ENCODE measurements at places on chromosomes 5 and 9.

DNA sequence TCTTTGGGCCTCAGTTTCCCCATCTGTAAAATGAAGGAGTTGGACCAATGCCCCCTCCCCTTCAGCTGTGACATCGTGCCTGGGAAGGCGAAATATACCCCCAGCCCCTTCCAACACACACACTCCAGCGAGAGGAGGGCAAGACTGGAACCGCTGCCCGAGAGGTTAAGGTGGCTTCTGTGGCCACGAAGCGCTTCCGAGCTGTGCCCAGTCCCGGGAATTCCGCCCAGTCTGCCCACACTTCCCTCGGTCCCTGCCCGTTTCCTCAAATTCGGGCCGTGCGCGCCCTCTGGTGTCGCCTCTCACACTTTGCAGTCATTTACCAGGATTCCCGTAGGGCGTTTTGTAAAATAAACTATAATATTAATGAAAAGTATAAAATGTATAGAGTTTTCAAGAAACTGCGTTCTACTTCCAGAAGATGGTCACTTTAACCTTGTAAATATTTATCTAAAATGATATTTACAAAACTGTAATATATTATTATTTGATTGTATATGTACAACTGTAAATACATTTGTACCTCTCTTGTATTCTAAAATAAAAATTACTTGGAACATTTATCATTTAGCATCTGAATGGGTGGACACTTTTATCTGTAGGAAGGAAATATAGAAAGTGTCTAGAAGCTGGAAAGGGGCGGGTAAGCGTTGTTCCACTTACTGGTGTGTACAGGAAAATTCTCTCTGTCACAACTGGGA lies 11.0 kb upstream of the EXOSC2 start:
- peak; percentile 50 for DNase-seq

- DNase-seq = no peak
Observed at GRCh38 chr5:20088361-20088760, 100.4 kb upstream of the CDH18 start.

DNA sequence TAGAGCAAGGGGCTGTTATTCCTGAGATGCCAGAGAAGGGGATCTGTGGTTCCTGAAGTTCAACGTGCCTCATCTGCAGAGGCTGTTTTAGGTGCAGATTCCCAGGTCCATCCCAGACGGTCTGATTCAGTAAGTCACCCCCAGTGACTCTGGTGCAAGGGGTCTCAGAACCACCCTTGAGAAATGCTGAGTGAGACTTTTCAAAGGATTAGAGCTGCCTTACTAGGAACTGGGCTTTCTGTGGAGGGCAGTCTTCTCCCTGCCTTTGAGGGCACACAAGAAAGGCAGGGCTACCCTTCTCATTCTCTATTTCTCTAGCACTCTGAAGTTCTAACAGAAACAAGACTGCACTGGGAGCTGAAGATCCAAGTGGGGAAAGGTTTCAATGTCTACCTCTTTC lies 66.5 kb downstream of the FAM114A2 start:
- no peak for DNase-seq

- no peak for DNase-seq
Observed at GRCh38 chr5:94082405-94082804, 341.0 kb upstream of the POU5F2 start.

DNA sequence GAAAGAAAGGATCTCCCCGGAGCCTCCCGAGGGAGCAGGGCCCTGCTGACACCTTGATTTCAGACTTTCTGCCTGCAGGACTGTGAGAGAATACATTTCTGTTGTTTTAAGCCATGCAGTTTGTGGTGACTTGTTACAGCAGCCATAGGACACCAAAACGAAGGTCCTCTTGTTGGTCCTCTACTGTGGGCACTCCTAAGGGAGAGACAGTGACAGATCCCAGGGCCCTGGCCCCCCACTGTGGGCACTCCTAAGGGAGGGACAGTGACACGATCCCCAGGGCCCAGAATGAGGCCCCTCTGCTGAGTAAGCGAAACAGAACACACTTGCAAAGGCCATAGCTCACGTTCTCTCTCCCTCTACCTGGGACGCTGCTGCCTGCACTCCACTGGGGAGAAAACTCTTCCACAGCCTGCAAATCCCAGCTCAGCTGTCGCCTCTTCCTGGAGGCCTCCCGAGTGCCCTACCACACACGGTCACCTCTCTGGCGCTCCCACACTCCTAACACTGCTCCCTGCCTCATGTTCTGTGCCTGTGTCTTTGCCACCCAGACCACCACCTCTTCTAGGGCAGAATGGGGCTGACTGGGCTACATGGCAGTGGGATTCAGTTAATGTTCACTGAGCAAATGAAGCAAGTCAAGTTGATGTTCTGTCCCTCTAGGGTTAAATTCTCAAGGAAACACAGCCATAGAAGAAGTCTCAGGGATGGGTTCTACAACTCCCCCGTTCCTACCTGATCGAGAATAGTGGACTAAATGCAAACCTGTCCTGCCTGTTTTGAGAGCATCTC lies 23.8 kb downstream of the ANKS6 start:
- DNase-seq = no peak

DNA sequence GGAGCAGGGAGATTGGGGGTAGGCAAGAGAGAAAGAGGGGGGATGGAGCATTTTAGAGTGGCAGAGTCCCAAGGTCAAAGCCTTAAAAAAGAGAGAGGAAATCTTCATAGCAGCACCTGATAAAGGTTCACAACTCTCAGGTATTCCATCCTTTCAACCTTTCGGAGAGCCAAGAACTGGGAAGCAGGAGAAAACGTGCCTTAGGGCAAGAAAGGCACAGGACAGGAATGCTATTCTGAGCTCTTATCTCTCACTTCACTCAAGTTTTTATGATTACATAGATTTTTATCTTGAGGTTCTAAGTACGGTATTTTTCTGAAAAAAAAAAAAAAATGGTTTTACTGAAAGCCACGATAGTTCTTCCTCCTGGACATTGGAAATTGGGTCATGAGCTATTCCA lies 34.5 kb upstream of the SMAD5 start:
- DNase-seq = no peak

GRCh38 chr5:79143684-79144379 lies 32.2 kb downstream of the BHMT start:
- no peak for DNase-seq

- no peak for DNase-seq
Observed at GRCh38 chr5:111197523-111197922, 26.7 kb upstream of the CAMK4 start.

- DNase-seq = no peak
Observed at GRCh38 chr5:122844910-122845228, 544 bp upstream of the SNX24 start.

- no peak for DNase-seq
Observed at GRCh38 chr5:80141147-80141671, 106.1 kb downstream of the THBS4 start.

DNA sequence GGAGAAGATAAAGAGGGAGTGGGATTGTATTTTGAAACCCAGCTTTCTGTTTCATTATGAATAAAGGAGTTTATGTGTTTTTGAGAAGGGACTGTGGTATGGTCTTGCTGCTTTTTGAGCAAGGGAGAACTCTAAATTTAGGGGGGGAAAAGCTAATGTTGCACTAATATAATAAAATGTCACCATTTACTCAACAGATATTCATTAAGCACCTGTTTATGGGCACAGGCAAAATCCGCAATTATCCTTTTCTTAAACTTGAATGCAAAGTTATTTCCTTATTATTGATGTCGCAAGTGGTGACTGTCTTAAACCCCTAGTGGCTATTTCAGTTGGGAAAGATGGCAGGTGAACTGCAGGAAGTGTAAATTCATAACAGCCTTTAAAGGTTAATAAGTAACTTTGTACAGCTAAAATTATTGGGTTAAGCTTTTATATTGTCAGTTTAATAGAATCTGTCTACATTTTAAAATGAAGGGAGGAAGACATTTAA lies 1.5 kb downstream of the CDC42SE2 start:
- DNase-seq = no peak

DNA sequence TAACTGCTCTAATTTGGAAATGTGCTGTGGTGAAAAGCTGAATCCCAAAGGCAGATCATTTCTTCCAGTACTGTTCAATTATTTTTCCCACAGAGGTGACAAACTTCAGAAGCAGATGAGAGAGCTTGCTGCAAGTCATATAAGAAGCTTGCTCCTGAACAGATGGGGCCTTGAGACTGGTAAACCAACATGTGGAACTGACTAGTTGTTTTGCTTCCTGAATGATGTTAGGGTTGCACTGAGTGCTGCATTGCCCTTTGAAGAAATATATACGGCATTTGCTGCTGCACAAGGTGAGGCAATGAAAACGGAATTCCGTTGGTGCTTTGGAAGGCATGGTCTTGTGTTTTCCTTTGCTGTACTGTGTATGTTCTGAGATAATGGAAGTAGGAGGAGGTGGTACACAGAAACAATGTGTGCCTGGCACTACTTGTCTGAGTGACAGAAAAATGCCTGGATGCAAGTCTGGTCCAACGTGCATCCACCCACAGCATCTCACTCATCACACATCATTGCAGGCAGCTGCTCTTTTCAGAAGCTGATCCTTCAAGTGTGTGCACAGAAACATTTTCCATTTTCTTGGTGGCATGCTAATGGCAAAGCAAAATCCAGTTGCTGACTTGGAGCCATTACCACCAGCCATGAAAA lies 76.9 kb downstream of the ANKH start:
- DNase-seq = no peak

- no peak for DNase-seq
Observed at GRCh38 chr9:124621371-124622328, 114.5 kb upstream of the NR5A1 start.

- peak; percentile 30 for DNase-seq
Observed at GRCh38 chr5:132026516-132027008, 15.1 kb upstream of the ACSL6 start.

- peak; percentile 75 for DNase-seq
Observed at GRCh38 chr9:128902351-128903078, 18.3 kb upstream of the PHYHD1 start.

All from stimulated activated CD4-positive, alpha-beta T cell treated with anti-CD3 and anti-CD28 coated beads, Interleukin-12 subunit alpha, Interleukin-12 subunit beta, amount 100 ng/mL, for 48 hours (primary cell).